Karpas-422 (cell line): ENCODE measurements at places on chromosomes 12 and 14. TPM values are rescaled to one million over a fixed set of nuclear protein-coding genes. Genes with fewer than 3 reads are reported as not detected.

DNA sequence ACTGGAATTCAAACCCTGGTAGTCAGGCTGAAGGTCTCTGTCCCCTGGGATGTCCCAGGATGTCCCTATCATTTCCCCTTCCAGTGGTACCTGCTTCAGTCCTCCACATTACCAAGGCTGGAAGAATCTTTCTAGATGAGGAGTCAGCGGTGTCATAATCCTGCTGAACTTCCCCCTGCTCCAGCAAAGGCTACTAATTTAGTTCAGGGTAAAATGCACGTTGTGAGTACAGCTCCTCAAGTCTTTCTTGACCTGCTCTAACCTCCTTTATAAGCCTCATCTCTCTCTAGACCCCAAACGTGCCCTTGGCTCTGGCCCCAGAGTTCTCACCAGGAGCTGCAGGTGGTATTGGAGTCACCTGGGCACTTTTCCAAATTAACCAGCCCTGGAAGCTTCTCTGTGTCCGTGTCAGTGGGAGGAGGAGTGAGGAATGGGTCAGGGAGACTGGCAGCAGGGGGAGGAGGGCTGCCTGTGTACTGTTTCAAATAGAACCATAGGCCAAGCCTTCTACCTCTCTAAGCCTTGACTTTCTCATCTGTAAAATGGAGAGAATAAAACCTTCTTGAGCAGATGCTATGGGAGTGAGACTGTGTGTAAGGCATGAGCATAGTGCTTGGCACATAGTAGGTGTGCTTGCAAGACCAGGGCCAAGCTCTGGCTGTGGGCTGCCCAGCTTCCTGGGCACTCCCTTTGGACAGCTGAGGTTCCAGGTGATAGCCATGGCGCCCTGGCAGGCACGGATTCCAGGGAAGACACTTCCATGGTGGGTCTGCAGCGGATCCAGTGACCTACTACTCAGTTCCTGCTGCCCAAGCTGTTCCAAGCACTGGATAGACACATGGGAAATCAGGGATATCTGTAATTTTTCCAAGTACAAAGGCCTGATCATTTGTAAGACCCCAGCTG, 24.5 kb downstream of the ASB2 start:
- no peak for DNase-seq

DNA sequence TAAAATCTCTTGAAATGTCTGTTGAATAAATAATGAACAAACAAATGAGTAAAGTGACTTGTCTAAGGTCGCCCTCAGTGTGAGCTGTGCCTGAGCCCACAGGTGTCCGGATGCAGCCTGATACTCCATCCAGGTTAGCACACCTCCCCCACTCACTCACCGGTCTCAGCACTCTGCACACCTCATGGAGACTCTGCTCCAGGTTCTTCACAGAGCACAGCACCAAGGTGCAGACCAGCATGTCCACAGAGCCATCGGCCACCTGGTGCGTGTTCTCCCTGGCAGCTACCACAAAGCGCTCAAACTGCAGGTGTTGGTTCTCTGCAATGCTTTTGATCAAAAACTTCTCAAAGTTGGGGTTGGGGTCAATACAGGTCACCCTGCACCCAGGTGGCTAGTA, 4.1 kb upstream of the KRT7 start:
- no peak for DNase-seq

GRCh38 chr12:31245822-31246469, 80.0 kb downstream of the SINHCAF start:
- DNase-seq: no peak

The KLRF1 gene
- total RNA-seq: not detected in 2 replicates

- peak; percentile 58 for DNase-seq
These were observed 12.4 kb upstream of the SNAPC1 start for GRCh38 chr14:61749867-61750266.

DNA sequence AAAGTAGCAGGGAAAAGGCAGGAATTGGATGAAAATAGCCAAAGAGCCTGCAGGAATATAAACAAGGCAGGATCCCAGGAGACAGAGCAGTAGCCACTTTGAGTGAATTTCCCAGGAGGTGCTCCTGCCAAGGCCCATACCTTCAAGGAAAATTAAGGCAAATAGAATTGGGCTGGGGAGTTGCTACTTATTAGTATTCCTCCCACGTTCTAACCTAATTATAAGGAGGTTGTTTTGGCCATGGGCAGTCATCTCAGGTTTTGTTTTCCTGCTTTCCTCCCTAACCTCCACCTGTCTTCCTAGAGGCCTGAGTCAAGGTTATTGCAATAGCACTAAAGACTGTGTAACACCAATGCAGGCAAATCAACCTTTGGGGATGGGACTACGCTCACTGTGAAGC, 73.1 kb downstream of the DAD1 start:
- DNase-seq: no peak

The OXA1L gene
- 250 and 484 TPM in 2 replicates for total RNA-seq

DNA sequence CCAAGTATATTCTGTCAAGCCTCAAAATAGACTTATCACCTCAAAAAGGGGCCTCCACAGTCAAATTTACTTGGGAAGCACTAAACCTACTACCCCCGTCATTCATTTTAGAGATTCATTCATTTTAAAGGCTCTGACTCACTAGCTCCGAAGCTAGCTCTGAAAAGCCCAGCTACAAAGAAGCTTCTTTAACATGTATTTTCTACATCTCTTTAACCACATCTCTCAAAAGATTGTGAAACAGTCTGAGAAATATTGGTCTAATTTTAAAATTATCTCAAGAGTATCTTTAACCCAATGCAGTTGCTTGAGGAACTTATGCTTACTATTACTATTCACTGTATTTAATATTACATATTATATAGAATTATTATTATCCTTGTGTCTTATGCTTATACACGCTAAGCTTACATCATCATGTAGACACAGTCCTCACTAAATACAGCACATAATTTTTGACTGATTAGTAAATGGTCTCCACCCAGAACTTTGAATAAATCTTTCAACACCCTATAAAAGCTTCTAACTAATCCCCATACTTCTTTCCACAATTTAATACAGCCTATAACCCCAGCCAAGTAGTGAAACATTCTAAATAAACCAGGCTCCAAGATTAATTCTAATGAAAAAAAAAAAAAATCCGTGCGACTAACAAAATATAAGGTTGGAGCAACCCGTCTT, 7.8 kb downstream of the NT5DC3 start:
- DNase-seq: no peak

The DIO2 gene
- 0.04 TPM in 1 of 2 replicates, not detected in the other for total RNA-seq

DNA sequence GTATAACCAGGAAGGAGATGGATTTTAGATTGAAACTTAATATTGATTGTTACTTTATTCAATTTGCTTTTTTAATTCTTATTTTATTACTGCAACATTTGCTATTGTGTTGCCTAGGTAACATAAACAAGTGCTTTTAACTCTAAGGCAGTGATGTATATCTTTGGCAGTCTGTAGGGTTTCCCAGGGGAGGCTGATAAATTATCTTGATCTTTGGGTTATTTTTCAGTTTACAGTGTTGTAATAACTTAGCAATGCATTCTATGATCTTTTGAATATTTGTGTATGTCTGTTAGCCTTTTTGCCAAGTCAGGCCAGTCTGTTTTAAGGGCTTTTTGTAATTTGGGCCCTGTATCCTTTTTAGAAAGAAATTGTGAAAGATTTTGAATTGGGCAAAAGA, 7.8 kb upstream of the DTD2 start:
- DNase-seq: no peak

DNA sequence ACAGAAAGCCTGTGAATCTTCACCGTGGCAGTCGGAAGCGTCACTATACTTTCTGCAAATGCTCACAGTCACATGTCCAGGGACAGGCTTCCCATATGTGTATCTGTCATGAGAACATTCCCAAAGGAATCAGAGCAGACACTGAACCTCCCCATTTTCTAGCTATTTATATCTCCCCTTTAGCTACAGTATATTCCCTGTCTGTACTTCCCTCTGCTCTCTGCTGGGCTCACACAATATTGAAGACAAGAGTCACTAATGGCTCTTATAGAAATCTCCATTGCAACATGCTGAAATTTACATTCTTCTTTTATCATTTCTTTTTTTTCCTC, 8.2 kb downstream of the A2M start:
- no peak for DNase-seq

The ZNF84 gene
- total RNA-seq: 29.7 and 33.2 TPM in 2 replicates

DNA sequence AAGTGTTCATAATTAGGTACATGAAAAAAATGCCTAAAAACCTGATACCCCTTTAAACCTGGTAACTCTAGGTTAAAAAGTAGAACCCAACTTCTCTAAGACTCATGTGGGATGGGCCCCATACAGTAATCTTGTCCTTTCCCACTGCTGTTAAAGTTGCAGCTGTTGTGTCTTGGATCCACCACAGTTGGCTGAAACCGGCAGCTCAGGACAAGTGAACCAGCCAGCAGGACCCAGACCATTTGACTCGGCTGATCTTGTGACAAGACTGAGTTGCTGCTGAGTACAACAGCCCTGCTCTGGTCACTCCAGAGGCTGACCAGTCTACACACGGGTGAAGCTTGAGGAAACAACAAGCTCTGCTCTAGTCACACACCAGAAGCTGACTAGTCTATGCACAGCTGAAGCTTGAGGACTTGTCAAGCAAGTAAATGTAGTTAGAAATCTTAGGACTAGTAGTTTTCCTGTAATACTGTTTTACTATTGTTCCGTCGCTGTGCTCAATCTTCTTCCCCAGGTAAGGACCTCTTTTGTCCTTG, 60.6 kb downstream of the DHRS2 start:
- DNase-seq: no peak

The EXOC3L4 gene
- total RNA-seq: not detected in 2 replicates

DNA sequence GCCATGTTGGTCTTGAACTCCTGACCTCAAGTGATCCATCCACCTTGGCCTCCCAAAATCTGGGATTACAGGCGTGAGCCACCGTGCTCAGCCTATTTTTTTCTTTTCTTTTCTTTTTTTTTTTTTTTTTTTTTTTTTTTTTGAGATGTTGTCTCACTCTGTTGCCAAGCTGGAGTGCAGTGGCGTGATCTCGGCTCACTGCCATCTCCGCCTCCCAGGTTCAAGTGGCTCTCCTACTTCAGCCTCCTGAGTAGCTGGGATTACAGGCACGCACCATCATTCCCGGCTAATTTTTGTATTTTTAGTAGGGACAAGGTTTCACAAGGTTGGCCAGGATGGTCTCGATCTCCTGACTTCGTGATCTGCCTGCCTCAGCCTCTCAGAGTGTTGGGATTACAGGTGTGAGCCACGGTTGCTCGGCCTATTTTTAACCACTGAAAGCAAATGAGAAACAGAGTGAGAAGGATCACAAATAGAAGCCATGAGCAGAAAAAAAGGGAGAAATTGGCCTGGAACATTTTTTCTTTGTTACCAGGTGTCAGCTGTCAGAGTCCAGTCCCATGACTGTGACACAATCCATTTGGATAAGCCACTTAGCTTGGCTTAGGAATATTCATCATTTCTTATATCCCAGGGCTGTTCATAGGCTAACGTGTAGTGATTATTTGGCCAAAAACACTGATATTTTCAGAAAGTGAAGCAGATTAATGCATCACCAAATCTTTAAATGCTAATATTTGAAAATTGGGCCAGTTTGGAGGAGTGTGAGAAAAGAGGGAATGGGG, 7.9 kb upstream of the NFKBIA start:
- DNase-seq: no peak

DNA sequence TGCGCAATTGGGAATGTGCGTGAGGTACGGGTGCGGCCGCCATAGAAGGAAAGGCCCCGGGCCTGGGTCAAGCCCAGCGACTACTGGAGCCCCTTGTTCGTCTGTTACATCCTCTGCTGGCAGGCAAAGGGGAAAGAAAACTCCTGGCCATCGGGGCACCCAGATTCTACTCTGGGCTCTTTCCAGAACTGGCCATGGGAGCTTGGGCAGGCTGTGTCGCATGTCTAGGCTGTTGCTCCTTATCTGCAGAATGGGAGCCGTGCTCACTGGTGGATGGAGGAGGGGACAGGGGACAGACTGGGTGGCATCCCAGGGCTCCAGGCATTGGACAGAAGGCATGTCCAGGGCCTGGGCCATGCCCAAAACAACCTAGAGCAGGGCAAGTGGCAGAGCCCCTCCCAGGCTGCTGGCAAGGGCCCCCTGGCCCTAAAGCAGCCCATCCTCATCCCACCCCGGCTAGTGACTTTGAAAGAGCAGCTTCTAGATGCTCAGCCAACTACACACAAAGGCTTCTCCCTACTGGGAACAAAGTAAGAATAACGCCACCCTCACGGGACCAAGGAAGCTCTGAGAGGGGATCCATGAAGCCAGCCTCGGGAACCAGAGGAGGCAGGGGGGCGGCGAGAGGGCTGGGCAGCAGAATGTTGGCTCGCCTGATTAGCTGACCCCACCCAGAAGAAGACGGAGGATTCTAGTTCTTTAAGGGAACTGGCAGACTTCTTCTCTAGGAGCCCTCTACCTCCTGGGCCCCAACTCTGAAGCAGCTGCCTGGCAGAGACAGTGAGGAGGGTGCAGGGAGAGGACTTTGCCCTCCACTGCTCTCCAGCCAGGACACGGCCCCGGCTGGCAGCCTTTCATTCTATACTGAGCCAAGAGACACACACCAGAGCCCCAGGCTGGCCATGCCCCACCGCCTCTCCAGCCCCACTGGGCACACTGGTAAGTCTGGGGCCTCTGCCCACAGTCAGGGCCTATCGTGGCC, 96.8 kb downstream of the SINHCAF start:
- DNase-seq: no peak

- DNase-seq: no peak
These were observed 89.1 kb upstream of the NUDT4 start for GRCh38 chr12:93288626-93289025.

DNA sequence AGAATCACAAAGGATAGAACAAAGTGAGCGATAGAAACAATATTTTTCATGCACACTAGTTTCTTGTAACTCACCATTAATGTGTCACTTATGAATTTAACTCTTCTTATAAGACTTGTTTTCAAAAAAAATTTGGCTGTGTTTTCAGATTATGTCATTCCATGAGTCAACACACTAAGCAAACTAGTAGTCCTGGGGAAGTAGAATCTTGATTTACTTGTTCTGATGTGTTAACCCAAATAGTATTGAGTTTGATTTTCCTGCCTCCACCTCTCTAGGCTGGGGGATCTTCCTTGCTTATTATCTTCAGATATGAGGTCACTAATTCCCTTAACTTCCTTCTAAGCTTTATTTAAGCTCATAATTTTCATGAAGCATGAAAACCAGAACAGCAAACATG, 151.0 kb upstream of the SEL1L start:
- no peak for DNase-seq

The CIROP gene
- total RNA-seq: not detected in 2 replicates

DNA sequence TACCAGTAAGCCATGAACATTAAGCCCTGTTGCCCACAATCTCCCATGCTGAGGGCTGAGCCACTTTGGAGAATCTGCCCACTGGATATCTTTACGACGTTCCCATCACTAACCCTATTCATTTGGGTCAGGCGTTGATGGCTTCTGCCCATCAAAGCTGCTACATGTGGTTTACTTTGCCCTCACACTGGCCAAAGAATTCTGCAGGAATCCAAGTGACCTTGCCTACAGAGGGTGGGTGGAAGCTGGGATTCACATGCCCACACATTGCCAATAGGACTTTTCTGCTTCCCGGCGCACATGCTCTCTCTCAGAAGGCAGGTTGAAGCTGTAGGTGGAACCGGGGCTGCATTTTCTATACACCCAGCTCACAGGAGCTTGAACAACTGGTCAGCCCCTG, 28.3 kb downstream of the OAS2 start:
- no peak for DNase-seq
